ENCODE measurements at places on chromosomes 3 and 15.

DNA sequence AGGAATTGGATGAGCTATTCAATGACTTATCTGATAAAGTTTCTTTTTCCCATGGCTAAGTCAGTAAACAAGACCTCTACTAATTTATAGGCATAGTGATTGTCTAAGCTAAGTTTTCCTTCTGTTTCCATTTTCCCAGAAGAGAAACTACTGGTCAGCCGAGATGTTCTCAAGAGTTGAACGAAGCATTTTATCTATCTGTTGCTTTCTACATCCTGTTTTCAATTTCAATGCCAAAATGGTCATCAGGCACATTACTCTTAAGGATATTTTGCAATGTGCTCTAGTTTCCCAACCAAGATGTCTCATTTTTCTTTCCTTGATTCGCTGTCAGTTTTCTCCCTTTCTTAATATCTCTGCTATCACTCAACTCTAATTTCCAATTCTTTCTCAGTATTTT, 228.7 kb downstream of the MBNL1 start:
- DNase-seq = no peak

DNA sequence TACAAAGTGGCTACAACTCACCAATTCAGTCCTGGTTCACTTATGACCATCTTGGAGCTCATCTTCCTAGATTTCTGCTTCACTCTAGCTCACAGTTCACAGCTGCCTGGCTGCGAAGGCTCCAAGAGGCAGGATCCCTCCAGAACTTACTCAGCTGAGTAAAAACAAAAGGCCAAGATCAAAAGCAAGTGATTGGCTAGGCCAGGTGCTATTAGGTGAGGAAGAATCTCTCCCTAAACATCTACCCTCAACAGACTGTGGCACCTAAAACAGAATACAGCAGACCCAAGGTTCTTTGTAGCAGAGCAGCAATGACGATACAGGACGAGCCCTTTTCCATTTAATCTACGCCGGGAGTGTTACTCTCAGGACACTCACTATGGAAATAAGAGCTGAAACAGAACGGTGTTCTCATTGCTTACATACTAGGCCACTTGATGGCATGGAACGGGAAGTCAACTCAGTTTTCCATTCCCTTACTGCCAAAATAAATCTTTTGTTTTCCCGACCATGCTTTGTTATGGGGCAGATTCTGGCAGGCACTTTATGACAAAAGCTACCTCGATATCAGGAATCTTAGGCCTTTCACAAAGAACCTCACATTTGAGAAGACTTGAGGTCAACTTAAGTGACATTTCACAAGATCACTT, 901 bp downstream of the ICE2 start:
- DNase-seq = no peak

DNA sequence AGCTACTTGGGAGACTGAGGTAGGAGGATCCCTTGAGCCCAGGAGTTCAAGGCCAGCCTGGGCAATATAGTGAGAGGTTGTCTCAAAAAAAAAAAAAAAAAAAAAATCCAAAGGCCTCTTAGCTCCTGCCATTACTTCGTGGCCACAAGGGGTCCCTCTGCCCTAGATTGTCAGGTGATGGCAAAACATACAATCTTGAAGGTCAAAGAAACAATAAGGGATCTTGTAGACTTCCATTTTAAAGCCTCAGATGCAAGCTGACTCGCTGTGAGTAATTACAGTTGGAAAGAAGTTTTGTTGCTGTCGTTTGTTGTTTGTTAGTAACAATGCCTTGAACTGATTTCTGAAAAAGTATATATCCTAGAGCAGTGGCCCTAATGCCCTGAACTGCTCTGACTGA, 55.9 kb upstream of the PLCL2 start:
- peak; percentile 79 for DNase-seq

GRCh38 chr3:171420667-171421066, 39.5 kb downstream of the TNIK start:
- DNase-seq = no peak

- no peak for DNase-seq
Measured at GRCh38 chr3:112085735-112086075, 484 bp upstream of the C3orf52 start.

- DNase-seq = no peak
Measured at GRCh38 chr15:52392008-52392687, 96.5 kb upstream of the MYO5C start.

GRCh38 chr3:106587551-106587950, 718.7 kb upstream of the CBLB start:
- no peak for DNase-seq

- DNase-seq = no peak
Measured at GRCh38 chr15:71275098-71275497, 159.8 kb downstream of the THSD4 start.

- no peak for DNase-seq
Measured at GRCh38 chr3:131658115-131658514, 155.3 kb upstream of the MRPL3 start.

DNA sequence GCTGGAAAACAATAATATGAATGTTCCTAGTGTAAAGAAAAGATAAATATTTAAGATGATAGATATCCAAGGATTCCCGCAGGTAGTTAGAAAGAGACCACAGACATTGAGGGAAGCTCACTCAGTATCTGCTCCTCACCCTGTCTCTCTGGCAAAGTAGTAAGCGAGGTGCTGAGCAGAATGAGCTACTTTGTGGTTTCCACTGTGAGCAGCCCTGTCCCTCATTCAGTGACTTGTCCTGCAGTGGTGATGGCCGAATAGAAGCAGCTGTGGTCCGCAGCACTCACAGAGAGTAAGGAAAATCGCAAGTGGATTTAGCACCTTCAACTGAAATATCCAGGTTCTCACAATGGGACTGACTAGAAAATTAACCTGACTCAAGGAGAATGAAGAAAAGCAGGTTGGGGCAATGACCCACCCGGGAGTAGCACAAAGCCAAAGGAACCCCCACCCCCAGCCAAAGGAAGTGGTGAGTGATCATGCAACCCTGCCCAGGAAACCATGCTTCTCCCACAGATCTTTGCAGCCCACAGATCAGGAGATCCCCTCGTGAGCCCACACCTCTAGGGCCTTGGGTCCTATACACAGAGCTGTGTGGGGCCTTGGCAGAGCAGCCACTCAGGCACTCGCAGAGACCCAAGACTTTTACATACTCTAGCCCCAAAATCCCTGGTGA, 21.8 kb upstream of the SLC25A38 start:
- DNase-seq = peak; percentile 52

GRCh38 chr3:157274644-157275137, 114.7 kb upstream of the CCNL1 start:
- no peak for DNase-seq

GRCh38 chr15:82298520-82298919, 35.9 kb downstream of the SAXO2 start:
- DNase-seq = peak; percentile 58

DNA sequence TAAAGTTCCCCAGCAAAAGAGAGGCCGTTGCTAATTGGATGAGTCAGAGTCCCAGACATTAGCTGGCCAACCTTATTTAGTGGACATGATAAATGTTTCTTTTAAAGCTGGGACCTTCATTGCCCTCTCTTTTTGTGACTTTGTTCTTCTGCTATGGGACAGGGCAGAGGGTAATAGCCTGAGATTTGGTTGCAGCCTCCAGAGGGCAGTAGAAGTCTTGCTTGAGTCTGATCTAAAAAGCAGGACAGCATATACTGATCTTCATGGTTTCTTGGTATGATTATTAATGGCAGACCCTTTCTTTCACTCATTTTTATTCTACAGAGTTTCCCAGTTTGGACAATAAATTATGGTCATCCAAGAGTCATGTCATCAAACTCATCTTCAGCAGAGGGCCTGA, 25.1 kb upstream of the ZKSCAN7 start:
- peak; percentile 18 for DNase-seq

Measured in CD4-positive, alpha-beta T cell treated with Interleukin-2 at 100 ng/mL for 4 hours (primary cell).